ENCODE measurements at places on chromosomes 5 and 9. TPM values are rescaled to one million over a fixed set of nuclear protein-coding genes. Genes with fewer than 3 reads are reported as not detected.
A peak's percentile ranks its signal among the peaks of the same experiment; 100 is the strongest.

PKD2L2 gene
- not detected for total RNA-seq

SLC6A7 gene
- not detected for total RNA-seq

CHSY3 gene
- not detected for total RNA-seq

ENDOG gene
- total RNA-seq = 7.8 TPM

PPP2R2B gene
- 12.1 TPM for total RNA-seq

DNA sequence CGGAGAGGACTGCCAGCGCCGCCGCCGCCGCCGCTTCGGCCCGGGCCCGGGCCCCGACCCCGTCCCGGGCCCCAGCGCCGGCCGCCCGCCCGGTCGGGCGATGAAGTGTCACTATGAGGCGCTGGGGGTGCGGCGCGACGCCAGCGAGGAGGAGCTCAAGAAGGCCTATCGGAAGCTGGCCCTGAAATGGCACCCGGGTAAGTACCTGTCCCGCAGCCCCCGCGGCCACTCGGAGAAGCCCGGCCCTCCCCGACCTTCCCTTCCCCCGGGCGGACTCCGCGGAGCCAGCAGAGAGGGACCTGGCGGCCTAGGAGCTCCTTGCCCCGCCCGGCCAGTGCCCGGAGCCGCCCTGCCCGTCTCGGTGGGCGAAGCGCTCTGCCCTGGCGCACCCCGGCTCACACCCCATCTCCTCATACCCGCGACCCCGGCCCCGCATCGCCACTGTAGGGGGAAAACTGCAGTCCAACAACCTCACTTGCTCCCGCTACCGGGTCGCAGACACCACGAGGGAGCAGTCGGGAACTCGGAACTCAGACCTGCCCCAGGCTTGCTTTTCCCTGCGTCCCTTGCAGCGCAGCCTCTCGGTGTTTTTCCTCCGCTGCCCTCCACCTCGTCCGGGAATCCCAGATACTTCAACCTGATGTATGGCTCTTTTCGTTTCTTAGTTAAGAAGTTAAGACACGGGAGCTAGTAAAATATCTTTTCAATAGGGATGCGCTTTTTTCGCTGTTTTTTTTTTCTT lies 532 bp downstream of the DNAJC21 start:
- H3K27ac ChIP-seq = peak overlapping the region; percentile 91
- peak; percentile 77 for DNase-seq
- peaks cover 29% of the 10 kb centered on the region for H3K4me1 ChIP-seq
- peaks cover 2% of the 10 kb centered on the region for H3K36me3 ChIP-seq

DNA sequence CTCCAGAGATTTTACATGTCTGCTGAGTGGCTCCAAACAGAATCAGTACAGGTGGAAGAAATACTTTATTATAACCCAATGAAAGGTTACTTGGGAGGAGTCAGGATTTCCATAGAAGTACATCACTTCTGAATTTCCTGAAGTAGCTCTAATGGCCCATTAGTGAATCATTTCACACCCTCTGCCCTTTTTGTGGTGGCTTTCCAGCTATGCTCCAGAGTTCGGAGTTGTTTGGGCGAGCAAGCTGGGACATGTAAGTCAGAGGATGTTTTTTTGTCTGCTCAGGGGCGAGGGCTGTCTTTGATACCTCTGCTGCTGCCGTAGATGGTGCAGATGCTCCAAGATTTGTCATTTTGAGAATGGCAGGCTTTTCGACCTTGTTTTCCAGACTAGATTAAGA lies 226.1 kb downstream of the GOLPH3 start:
- H3K27me3 ChIP-seq = peaks cover 6% of the 10 kb centered on the region
- no peak overlapping the region for H3K4me3 ChIP-seq
- no peaks in the 10 kb centered on the region for H3K36me3 ChIP-seq
- H3K27ac ChIP-seq = no peak overlapping the region
- DNase-seq = no peak

GRCh38 chr5:151890299-151890698 lies 34.4 kb downstream of the GLRA1 start:
- no peak overlapping the region for H3K4me3 ChIP-seq
- H3K36me3 ChIP-seq = no peaks in the 10 kb centered on the region
- no peak for DNase-seq
- H3K27me3 ChIP-seq = no peaks in the 10 kb centered on the region
- H3K4me1 ChIP-seq = no peaks in the 10 kb centered on the region

- H3K27ac ChIP-seq = no peak overlapping the region
- H3K27me3 ChIP-seq = peaks cover 65% of the 10 kb centered on the region
- peaks cover 5% of the 10 kb centered on the region for H3K36me3 ChIP-seq
- H3K4me3 ChIP-seq = no peak overlapping the region
- H3K4me1 ChIP-seq = peaks cover 8% of the 10 kb centered on the region
Observed at GRCh38 chr9:93343663-93344062, 107.8 kb upstream of the FAM120A start.

- no peak for DNase-seq
- H3K4me1 ChIP-seq = no peaks in the 10 kb centered on the region
- H3K4me3 ChIP-seq = no peak overlapping the region
- no peak overlapping the region for H3K27ac ChIP-seq
- H3K27me3 ChIP-seq = no peaks in the 10 kb centered on the region
Observed at GRCh38 chr9:137354845-137355760, 53.0 kb upstream of the NRARP start.

GRCh38 chr5:39213447-39214207 lies 5.7 kb downstream of the FYB1 start:
- H3K4me3 ChIP-seq = peak overlapping the region; percentile 80
- DNase-seq = no peak
- peak overlapping the region; percentile 100 for H3K27ac ChIP-seq
- no peaks in the 10 kb centered on the region for H3K27me3 ChIP-seq
- peaks cover 70% of the 10 kb centered on the region for H3K4me1 ChIP-seq

- H3K27ac ChIP-seq = no peak overlapping the region
- no peaks in the 10 kb centered on the region for H3K36me3 ChIP-seq
- H3K4me3 ChIP-seq = no peak overlapping the region
- peaks cover 28% of the 10 kb centered on the region for H3K4me1 ChIP-seq
Observed at GRCh38 chr9:127857278-127857677, 2.8 kb upstream of the ENG start.

GRCh38 chr5:151724360-151724759 lies 34.1 kb downstream of the ATOX1 start:
- DNase-seq = no peak
- peaks cover 2% of the 10 kb centered on the region for H3K36me3 ChIP-seq
- H3K4me3 ChIP-seq = no peak overlapping the region
- peaks cover 5% of the 10 kb centered on the region for H3K27me3 ChIP-seq
- H3K4me1 ChIP-seq = no peaks in the 10 kb centered on the region
- H3K27ac ChIP-seq = no peak overlapping the region

DNA sequence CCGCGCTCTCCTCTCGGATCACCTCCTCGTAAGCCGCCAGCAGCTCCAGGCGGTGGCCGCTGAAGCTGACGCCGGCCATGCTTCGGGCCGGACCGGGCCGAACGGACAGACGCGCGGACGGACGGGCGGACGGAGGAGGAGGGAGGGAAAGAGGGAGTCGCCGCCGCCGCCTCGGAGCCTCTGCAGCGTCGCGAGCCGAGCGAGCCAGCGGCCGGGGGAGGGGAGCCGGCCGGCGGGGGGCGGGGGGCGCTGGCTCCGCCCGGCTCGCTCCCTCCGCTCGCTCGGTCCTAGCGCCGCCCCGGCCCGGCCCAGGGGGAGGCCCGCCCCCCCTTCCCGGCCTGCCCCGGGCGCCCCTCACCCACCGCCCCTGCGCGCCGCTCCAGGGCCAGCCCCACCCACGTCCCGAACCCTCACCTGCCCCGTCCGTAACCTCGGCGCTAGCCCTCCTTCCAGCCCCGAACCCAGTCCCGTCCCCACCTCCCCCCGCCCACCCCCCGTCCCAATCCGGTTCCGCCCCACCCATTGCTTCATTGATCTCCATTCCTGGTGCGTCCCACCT lies at the start of gene DBN1:
DBN1 (minus strand) TSS at position 192 of the 559 bp plus-strand sequence; CDS start at position 79, 113 bp downstream.
- no peak within 1 kb of the TSS for H3K27ac ChIP-seq
- no peak for DNase-seq
- H3K36me3 ChIP-seq = no peaks in the 10 kb centered on the region
- H3K4me3 ChIP-seq = peak within 1 kb of the TSS; percentile 92

DNA sequence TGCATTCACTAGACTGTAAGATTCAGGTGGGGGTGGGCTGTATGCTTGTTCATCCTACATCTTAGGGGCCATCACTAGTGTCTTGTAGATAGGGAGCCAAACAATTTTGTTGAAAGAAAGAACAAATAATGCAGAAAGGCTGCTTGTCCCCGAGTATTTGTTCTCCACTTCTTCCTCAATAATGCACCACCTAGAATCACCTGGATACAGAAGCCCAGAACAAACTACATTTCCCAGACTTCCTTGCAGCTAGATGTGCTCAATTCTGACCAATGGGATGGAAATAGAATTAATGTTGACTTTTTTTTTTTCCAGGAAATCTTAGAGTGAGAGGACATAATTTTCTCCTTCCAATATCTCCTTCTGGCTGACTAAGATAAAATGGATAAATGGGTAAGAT lies 38.9 kb upstream of the TNFSF8 start:
- H3K27ac ChIP-seq = no peak overlapping the region
- no peaks in the 10 kb centered on the region for H3K36me3 ChIP-seq
- DNase-seq = no peak
- H3K4me3 ChIP-seq = no peak overlapping the region
- H3K27me3 ChIP-seq = no peaks in the 10 kb centered on the region
- peaks cover 9% of the 10 kb centered on the region for H3K4me1 ChIP-seq

Data from T-helper 17 cell (primary cell).